GM12891 (cell line): ENCODE measurements at places on chromosomes 16 and 17.

DNA sequence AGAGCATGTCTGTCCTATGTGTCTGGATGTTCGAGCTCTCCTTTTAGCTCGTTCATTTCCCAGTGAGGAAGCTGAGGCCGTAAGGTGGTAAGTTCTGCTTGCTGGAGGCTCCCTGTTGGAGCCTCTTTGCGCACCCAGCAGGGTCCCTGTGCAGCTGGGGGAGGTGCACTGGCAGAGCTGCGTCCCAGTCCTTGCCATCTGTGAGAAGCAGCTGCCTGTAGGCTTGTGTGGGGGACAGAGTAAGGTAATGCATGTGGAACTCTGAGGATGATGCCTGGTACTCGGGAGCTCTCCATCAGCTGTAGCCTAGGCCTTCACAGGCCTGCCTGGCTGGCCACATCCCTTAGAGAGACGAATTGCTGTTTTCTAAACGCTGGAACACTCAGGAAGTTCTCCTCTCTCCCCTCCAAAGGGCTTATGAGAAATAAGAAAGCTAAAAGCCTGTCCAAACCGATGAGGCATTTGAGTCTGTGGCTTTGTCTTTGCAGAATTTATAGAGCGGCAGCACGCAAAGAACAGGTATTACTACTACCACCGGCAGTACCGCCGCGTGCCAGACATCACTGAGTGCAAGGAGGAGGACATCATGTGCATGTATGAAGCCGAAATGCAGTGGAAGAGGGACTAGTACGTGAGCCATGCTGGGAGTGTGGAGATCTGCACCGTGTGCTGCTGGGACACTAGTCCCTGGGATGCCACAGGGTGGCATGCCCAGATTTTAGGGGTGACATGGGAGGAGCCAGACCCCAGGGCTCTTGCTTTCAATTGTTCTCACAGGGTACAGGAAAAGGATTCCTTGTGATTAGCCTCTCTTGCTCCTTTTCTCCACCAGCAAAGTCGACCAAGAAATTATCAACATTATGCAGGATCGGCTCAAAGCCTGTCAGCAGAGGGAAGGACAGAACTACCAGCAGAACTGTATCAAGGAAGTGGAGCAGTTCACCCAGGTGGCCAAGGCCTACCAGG, 1.6 kb downstream of the NDUFB10 start:
- DNase-seq: no peak

DNA sequence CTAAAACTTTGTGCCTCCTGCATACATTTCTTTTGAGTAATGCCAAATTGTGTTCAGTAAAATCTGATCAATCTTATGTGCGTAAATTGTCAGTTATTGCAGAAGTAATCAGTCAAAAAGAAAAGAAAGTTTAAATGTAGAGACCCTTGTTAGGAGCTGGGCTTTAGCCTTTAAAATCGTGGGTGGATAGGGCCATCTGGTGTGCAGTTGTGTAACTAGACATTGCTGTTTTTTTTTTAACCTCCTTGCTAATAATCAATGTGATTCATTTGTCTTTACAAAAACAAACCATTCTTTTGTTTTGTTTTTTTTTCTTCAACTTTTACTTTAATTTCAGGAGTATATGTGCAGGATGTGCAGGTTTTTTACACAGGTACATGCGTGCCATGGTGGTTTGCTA, 5.3 kb upstream of the WWOX start:
- DNase-seq: no peak

DNA sequence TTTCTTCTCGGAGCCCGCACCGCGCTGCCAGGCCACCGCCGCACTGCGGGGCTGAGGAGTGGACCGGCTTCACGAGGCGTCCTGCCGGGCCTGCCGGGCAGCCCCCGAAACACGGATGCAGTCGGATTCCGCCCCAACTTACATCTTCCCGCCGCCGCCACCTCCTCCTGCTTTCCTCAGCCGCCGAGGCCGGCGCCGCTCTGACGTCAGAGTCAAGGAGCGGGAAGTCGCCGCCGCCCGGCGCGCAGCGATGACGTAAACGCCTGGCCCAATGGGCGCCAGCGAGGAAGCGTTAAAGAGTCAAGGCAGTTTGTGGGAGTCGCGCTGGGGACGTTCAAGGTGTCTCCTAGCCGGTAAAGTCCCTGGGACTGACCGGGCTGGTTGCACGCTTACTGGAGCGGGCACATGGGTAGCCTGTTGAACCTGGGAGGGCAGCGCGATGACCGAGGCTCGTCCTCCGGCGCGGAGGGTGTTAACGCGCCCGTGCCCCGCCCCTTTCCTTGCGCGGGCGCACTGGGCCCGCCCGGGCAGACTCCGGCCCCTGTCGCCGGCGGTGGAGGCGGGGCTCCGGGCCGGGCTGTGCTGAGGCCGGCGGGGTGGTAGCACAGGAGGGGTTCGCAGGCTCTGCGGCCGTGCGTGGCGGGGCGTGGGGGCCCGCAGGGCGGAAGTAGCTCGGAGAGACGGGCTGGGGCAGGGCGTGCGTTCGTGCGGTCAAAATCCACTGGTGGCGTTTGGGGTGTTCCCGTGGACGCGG, at the start of gene RNPS1:
TSS of gene RNPS1 (minus strand) at position 214 of the 754 bp plus-strand sequence. CDS start 3,483 bp downstream, outside the sequence.
- DNase-seq: peak; percentile 100

GRCh38 chr17:82287868-82288801, 14.6 kb upstream of the CSNK1D start:
- no peak for DNase-seq

DNA sequence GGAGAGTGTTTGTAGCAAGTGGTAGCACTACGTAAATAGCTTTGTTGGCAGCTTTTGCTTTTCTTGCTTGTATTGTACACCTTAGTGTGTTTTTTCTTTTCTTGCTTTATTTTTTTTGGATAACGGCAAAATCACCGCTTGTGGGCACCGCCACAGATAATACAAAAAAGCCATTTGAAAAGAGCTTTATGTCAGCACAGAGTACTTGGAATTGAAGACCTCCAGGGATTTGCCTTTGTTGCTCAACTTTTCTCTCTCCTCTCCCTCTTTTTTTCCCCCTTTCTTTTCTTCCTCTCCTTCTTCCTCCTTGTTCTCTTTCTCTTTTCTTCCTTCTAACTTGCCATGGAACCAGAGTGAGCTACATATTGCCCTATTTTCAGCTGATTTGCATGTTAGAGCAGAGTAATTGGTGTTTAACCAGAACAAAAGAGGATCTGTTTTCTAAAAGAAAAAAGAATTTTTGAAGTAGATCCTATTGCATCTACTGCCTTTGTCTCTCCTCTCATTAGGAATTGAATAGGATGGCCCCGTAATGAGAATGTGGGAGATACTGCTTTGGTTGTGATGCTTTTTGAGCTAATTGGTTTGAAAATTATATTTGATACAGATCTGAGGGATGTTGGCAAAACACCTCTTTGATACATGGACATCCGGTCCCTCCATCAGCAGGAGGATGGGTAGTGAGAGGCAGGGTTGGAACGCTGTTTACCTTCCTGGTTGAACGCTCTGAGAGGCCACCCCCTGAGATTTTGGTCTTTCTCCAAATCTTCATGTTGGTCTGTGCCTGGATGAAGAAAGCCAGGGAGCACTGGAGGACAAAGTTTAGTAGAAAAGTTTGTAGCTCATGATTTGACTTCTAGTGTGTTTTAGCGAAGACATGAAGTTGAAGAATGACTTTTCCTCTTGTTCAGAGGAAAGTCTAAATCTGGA, 85.6 kb downstream of the MSI2 start:
- no peak for DNase-seq

GRCh38 chr16:53129281-53130158, 74.7 kb downstream of the CHD9 start:
- DNase-seq: no peak

- no peak for DNase-seq
Measured at GRCh38 chr16:86277221-86277620, 233.1 kb upstream of the FOXF1 start.

- no peak for DNase-seq
Measured at GRCh38 chr17:70642059-70642458, 472.7 kb downstream of the KCNJ2 start.

DNA sequence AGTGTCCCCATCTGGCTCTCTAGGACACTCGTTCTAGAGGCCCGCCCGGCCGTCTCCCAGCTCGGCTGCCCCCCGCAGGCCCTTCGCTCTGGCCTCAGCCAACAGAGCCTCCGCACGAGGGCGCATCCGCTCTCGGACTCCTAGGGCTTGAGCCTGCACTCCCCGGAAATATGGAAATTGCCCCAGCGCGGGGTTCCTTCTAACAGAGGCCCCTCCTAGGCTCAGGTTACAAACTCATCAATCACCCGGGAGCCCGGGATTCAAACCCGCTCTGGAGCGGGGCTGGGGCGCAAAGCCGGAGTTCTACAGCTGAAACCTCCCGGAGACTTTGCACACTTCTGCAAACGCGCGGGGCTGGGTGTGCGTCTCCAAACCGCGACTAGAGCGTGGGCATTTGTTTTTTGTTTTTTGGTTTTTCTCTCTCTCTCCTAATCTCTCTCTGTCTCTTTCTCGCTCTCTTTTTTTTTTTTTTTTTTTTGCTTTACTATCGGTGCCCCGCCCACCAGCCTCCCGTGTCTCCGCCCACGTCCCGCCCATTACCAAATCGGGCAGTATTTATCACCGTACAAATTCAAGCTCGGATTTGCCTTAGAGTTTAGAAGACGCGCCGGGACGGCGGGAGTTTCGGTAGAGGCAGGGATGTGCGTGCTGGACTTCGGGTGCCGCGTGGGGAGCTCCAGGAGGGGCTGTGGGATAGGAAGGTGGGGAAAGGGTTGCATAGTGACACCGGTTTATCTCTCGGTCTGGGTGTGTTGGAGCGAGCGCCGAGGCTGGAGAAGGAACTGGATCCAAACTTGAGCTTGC, 2.4 kb upstream of the FOXL1 start:
- DNase-seq: no peak

GRCh38 chr17:30091121-30091670, 25.4 kb upstream of the NSRP1 start:
- no peak for DNase-seq

DNA sequence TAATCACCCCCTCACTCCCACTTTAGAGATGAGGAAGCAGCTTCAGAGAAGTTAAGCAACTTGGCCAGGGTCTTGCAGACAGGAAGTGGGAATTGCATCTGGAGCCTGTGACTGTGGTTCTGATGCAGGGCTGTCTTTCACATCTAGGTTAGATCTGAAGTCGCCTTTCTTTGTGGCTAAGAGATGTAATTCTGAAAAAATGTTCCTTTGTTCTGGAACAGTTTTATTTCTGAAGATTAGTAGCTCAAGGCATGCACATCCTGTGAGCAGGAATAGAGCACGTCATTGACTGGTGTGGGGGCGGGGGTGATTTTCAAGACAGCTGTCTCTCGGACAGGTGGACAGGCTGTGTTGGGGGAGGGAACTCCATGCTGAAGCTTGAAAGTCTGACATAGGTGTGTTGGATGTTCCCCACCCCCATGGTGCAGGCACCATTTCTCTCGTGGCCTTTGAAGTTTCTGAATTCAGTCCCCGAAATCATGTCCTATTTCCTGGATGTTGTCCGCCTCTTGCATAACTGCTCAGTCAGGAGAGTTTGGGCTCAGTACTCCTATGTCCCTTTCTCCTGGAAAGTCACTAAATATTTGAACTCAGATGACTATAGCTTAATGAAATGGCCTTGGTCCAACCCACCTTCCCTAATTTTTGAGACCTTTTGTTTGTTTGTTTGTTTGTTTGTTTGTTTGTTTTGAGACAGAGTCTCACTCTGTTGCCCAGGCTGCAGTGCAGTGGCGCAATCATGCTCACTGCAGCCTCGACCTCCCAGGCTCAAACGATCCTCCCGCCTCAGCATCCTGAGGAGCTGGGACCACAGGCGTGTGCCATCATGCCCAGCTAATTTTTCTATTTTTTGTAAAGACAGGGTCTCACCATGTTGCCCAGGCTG, 21.0 kb upstream of the HERPUD1 start:
- DNase-seq: no peak

DNA sequence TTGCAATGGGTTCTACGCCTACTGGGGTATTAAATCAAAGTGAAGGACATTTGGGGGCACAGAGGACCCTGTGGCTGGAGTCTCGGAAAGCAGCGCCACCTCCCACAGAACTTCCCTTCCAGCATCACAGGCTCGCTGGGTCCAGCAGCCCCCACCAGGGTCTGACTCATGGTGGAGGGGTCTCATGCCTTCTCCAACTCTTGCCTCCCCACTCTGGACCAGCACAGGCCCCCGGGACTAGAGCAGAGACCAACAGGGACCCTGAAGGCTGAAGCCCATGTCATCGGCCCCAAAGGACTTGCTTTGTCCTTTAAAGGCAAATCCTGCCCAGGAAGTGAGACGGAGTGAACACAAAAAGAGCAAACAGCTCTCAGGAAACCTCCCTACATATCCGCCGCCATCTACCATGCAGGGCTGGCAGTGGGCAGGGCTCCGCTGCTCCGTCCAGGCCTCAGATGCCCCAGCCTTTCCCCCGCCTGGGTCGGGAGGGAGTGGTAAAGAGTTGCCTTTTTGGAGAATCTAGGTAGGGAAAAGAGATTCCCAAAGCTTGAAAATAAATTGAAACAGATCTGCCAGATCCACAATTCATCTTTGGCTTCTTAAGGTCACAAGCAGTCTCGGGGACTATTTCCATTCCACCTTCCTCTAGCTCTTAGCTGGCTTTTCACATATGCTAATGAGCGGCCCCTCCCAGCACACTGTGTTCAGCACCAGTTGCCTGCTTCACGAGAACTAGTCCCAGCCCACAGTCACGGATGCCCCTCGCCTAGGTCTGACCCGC, 2.1 kb upstream of the GPRC5C start:
- no peak for DNase-seq

DNA sequence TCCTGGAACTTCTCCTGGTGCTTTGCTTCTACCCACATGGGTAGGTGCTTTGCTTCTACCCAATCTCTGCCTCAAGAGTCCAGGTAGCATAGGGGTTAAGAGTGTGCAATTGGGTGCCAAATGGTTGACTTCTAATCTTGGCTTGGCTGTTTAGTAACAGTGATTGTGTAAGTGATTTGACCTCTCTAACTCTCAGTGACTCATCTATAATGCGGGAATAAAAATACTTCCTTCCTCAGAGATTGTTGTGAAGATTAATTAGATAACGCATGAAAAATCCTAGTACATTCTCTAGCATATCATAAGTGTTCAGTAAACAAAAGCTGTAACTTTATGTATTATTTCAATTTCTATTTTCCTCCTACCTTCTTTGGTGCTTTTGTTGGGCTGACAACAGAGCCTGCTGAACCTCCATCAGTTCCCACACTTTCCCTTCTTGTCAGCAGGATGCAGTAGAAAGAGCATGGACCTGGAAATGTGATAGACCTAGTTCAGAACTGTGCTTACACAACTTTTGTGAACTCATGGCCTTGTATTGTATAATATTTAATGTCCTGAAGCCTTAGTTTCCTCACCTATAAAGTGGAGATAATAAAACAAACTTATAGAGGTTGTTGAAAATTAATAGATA, 72.9 kb upstream of the SMIM36 start:
- DNase-seq: no peak

DNA sequence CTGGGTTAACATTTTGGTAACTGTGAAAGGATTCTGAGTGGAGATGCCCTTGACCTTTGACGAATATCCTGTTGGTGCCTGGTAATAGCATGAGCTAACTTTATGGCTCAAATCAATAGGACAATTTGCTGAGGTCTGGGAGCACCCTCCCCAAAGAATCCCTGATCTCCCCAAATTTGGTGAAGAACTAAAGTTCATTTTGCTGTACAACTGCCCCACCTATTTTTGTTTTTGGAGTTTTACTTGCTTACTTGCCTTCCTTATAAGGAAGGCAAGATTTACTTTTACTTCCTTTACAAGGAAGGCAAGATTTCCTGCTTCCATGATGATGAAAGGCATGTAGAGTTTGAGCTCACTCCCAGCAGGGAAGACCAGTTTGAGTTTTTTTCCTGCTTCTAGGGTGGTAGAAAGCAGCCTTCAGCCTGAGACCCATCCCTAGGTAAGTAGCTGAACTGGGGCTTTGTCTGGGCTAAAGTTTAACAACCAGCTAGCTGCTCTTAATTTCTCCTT, 2.8 kb downstream of the KRTAP4-9 start:
- no peak for DNase-seq
